ENCODE measurements at places on chromosomes 2 and 18.

DNA sequence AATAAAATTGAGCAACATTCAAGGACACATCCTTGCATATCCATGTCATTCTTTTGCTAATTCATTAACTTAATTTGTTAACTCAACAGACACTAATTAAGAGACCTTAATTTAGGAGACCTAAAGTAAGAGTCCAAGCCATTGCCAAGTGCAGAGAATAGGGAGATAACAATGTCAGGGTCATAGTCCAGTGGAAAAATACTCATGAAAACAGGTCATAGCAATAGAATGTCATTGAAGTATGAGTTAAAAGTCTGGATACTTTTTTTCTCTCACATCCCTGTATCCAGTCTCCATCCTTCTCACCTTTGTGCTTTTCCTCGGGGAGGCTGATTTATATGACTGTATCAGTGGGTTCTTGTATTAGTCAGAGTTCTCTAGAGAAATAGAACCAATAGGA is 26.6 kb upstream of the DPP4 start:
- no peak for DNase-seq

DNA sequence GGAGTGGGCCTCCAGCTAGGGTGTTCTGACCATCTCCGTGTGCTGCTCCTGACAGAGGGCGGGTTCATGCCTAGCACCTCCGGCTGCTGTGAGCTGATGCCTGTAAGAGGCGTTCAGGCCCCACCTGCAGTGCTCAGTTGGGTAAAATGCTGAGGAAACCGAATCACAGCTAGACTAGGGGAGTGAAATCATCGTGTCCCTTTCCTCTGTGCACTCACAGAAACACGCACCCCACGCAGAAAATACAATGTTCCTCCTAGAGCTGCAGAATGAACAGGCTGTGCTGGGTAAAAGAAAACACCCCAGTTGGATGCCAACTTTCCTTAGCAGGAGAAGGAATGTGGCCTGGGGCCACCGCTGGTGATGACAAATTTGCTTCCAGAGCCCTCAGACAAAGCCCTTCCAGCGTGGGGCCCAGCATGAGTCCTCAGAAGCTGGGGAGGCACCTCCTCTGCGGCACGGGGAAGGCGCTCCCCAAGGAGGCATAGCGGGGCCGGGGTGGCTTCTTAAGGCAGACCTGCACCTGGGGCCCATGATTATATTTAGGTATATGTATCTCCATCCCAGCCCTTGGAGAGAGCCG is 16.3 kb upstream of the ARHGEF4 start:
- peak; percentile 35 for DNase-seq

DNA sequence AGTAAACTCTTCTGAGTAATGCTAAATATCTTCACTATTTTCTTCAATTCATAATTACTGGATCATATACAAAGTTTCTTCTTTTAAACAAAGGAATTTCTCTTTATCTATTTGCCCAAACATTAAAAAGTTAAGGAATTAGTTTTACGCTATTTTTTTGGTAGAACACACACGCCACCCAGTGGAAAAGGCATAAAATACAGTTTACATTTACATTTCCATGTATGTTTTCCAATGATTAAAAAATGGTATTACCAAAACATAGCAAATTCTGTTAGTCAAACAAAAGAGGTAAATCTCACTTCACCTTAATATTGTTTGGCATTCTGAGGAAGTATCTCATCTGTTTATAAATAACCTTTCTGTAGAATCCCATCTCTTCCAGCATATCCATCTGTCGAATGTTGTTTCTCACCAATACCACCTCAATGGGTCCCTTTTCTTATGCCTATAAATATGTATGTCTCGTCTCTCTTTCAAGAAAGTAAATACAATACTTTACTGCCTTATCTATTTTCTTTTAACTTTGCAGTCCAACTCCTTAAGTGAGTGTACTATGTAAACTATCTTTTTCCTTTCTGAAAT is 7.2 kb downstream of the BOLL start:
- no peak for DNase-seq

DNA sequence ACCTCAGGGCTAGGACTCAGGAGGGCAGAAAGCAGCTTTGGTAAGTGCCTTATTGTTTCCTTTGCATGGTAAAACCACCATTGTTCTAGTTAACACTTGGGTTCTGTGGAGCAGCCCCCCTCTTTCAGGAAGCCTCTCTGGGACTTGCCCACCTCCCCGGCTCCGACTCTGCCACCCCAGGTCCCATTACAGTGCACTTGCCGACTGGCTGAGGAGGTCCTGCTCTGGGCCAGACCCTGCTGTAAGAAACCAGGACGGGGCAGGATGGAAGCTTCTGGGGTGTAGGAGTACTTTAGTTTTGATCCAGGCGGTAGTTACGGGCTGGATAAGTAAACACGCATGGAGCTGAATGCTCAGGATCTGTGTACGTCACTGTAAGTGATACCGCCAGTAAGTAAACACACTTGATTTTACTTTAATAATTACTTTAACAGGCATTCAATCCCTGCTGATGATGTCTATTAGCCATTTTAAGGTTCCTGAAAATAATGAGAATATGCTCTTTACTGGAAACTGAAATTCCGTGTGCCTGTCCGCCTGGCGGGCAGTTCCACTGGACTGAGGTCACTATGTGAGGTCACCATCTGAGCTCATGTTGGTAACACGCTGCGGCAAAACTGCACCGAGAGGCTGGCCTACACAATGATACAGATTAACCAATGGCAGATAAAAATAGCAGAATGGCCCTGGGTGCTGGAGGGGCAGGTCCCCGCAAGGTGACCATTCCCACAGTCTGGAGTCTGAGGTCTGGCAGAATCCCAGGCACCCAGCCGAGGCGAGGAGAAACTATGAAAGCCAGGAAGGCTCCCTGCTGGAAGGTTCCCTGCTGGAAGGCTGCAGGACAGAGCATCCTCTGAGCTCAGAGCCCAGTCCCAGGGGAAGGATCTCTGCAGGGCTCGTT is 25.2 kb downstream of the HS1BP3 start:
- DNase-seq = no peak
